ENCODE measurements at places on chromosomes 4 and X. TPM values are rescaled to one million over a fixed set of nuclear protein-coding genes. Genes with fewer than 3 reads are reported as not detected.

- peak; percentile 76 for DNase-seq
- H3K4me1 ChIP-seq = no peaks in the 10 kb centered on the region
- no peaks in the 10 kb centered on the region for H3K36me3 ChIP-seq
- no peaks in the 10 kb centered on the region for H3K27me3 ChIP-seq
These were observed 24.8 kb downstream of the ZFYVE28 start for GRCh38 chr4:2393353-2394270.

DNA sequence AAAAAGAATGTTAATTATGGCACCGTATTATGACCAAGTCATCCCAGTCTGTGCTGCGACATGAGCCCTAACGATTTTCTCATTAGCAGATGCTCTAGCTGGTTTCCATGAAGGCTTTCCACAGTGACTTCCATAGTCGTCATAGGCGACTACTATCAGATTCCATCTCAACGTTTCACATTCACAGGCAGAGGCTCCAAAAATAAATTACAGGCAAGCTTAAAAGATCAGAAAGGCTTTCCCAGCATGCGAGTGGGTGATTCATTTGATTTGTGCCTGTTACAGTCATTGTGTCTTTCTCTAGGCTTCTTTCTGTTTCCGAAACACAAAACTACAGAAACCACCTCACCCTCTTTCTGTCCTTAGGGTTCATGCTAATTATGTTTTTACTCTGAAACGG lies 43.2 kb downstream of the PALLD start:
- H3K27ac ChIP-seq = no peak overlapping the region
- no peak overlapping the region for H3K4me3 ChIP-seq
- no peak for DNase-seq
- no peaks in the 10 kb centered on the region for H3K36me3 ChIP-seq

GRCh38 chr4:158786121-158786601 lies 17.3 kb downstream of the FNIP2 start:
- no peak for DNase-seq
- H3K27me3 ChIP-seq = no peaks in the 10 kb centered on the region
- H3K4me1 ChIP-seq = peaks cover 49% of the 10 kb centered on the region
- peak overlapping the region; percentile 77 for H3K27ac ChIP-seq
- H3K4me3 ChIP-seq = no peak overlapping the region
- no peaks in the 10 kb centered on the region for H3K36me3 ChIP-seq

DNA sequence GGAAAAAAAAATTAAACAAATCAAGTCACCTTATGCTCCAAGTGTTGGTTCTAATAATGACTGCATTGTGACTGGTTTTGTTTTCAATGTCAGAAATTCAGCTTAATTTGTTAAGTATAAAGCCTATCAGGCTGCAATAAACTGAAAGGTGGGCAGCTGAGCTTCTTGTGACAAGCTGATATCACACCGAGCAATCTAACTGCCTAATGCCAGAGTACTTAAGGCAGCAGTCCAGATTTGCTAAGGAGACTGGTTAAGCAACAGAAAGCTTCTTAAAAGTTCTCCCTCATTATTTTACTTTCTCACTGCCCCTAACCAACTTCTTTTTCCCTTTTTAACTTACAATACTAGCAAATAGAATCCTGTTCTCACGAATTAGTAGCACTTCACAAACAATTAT lies 201.0 kb downstream of the MAB21L2 start:
- no peak overlapping the region for H3K4me3 ChIP-seq
- H3K4me1 ChIP-seq = peaks cover 4% of the 10 kb centered on the region
- H3K27ac ChIP-seq = peak overlapping the region; percentile 32
- peak; percentile 22 for DNase-seq
- H3K27me3 ChIP-seq = no peaks in the 10 kb centered on the region

GRCh38 chr4:148651991-148652390 lies 209.8 kb upstream of the NR3C2 start:
- H3K36me3 ChIP-seq = no peaks in the 10 kb centered on the region
- H3K4me1 ChIP-seq = peaks cover 6% of the 10 kb centered on the region
- H3K27me3 ChIP-seq = no peaks in the 10 kb centered on the region
- no peak overlapping the region for H3K27ac ChIP-seq
- H3K4me3 ChIP-seq = no peak overlapping the region

DNA sequence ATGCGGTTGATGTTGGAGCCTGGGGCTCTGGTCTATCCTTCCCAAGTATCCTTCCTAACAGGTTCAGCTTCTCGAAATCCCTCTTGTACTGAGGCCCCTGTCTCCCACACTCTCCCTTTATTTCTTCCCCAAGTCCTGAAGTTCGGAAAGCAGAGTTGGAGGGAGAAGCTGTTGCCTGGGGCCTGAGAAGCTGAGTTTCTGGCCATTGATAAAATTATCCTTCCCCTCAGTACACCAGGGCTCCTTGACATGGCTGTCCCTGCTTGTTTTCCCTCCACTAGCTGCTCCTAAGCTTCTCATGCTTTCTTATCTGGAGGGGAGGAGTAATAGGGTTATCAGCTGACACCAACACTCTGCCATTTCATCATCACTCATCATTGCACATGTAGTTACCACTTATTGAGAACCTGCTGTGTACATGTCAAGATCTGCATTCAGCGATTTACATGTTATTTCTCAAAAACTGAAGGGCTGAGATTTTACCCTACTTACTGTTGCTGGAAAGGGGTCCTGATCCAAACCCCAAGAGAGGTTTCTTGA lies 58.0 kb downstream of the FUNDC1 start:
- H3K36me3 ChIP-seq = no peaks in the 10 kb centered on the region
- no peak overlapping the region for H3K4me3 ChIP-seq
- no peak overlapping the region for H3K27ac ChIP-seq
- DNase-seq = no peak
- H3K4me1 ChIP-seq = no peaks in the 10 kb centered on the region

GRCh38 chr4:86569103-86569870 lies 24.8 kb upstream of the PTPN13 start:
- no peak for DNase-seq
- H3K4me3 ChIP-seq = no peak overlapping the region
- no peaks in the 10 kb centered on the region for H3K27me3 ChIP-seq
- no peaks in the 10 kb centered on the region for H3K36me3 ChIP-seq
- peaks cover 10% of the 10 kb centered on the region for H3K4me1 ChIP-seq

GRCh38 chrX:8927066-8927635 lies 106.8 kb downstream of the FAM9B start:
- H3K36me3 ChIP-seq = no peaks in the 10 kb centered on the region
- no peak overlapping the region for H3K4me3 ChIP-seq
- H3K4me1 ChIP-seq = no peaks in the 10 kb centered on the region
- no peak for DNase-seq
- H3K27me3 ChIP-seq = no peaks in the 10 kb centered on the region

- H3K27ac ChIP-seq = no peak overlapping the region
- H3K36me3 ChIP-seq = no peaks in the 10 kb centered on the region
- H3K27me3 ChIP-seq = no peaks in the 10 kb centered on the region
- DNase-seq = no peak
These were observed 57.0 kb upstream of the MSN start for GRCh38 chrX:65610481-65610880.

The MAGEC2 gene
- total RNA-seq = not detected

The NSG1 gene
- total RNA-seq = 0.44 TPM

The KCNE5 gene
- total RNA-seq = not detected

Data from thyroid gland (tissue), 4 donors.